Stimulated activated CD8-positive, alpha-beta memory T cell treated with anti-CD3 and anti-CD28 coated beads, Interleukin-15, amount 100 ng/mL, for 4 hours (primary cell): ENCODE measurements at places on chromosomes 6 and 20.

DNA sequence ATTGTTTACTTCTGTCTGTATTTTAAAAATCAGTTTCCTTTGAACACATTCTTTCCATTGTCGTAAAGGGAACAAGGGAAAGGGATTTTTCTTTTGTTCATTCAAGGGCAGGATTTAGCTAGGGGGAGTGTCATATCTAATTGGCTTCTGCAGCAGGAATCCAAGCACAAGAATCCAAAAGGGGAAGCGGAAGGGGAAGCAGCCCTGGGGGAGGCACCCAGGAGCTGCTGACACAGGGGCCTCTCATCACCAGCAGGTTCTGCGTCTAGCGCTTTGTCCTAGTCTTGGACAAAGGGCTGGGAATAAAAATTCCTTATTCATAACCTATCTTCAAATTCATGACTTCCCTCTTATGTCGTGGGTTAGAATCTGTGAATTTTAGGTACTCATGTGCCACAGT is 13.7 kb downstream of the RIPK1 start:
- DNase-seq, result no peak

GRCh38 chr6:135329851-135330803 is 149.0 kb downstream of the MYB start:
- no peak for DNase-seq

DNA sequence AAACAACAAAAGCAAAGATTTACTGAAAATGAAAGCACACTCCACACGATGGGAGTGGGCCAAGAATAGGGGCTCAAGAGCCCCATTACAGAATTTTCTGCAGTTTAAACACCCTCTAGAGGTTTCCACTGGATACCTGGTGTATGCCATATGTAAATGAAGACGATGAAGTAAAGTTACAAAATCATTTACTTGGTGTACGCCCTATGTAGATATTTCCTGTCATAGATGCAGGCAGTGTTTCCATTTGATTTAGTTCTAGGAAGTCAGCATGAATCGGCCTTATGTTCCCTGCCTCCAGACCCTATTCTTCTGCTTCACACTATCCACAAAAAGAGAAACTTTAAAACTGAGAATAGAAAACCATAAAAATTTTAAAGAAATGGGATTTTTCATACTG is 404.4 kb upstream of the GJE1 start:
- DNase-seq, result no peak

- DNase-seq, result no peak
Observed at GRCh38 chr6:97048771-97049170, 124.2 kb downstream of the KLHL32 start.
